ENCODE measurements at places on chromosomes 11 and 22.

- DNase-seq: peak; percentile 82
Measured at GRCh38 chr11:2420502-2421225, 20.1 kb downstream of the TSSC4 start.

- no peak for DNase-seq
Measured at GRCh38 chr11:5258543-5259262, 4.1 kb upstream of the HBG2 start.

DNA sequence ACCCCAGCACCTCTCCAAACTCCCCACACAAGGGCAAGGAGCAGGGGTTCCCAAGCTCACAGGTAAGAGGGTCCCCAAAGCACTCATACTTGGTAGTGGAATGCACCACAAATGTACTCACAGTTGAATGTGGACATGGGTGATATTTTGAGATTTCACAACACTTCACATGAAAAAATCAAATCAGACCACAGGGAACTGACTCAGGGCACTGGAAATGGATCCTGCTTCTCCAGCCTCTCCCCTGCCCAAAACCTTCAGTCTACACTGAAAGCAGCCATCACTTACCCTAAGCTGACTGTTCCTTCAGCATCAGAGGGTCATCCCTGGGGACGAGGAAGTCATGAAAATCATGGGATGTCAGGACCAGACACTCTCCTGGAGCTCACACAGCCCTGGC is 40.2 kb downstream of the SCGB1A1 start:
- no peak for DNase-seq

- DNase-seq: no peak
Measured at GRCh38 chr11:45726493-45727054, 61.2 kb upstream of the CHST1 start.

- no peak for DNase-seq
Measured at GRCh38 chr11:126414615-126415014, 59.1 kb downstream of the ST3GAL4 start.

- DNase-seq: no peak
Measured at GRCh38 chr11:35879361-35879760, 64.5 kb upstream of the LDLRAD3 start.

GRCh38 chr11:34161812-34162492 is 56.5 kb downstream of the NAT10 start:
- DNase-seq: no peak

DNA sequence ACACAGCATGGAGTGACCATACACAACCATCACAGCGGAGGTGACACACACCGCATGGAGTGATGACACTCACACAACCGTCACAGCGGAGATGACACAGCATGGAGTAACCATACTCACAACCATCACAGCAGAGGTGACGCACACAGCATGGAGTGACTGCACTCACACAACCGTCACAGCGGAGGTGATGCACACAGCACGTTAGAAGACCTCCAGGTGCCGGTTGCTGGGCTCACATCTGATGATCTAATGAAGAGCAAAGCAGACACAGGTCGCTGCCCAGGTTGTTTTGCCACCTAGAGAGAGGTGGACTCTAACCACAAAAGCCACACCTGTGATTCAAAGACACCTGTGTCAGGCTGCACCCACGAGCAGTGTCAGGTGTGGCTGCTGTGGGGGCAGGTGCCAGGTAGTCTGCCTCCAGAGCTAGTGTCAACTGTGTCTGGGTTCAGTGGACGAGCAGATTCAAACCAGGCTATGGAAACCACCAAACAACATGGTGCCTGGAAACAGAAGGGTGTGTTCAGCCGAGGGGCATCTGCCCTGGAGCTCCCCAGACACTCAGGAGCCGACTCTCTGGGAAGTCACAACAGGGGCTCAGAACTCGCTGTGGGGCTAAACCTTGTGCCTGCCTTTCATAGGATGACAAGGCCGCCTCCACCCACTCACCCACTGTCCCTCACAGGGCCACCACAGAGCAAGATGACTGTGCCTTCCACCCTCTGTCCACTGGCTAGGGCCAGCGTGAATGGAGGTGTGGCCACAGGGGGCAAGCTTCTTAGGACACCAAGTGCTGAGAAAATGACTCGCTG is 608.2 kb downstream of the TBC1D22A start:
- no peak for DNase-seq

GRCh38 chr11:12792590-12792989 is 118.4 kb downstream of the TEAD1 start:
- DNase-seq: no peak

- no peak for DNase-seq
Measured at GRCh38 chr22:20469110-20469868, 26.3 kb downstream of the KLHL22 start.

DNA sequence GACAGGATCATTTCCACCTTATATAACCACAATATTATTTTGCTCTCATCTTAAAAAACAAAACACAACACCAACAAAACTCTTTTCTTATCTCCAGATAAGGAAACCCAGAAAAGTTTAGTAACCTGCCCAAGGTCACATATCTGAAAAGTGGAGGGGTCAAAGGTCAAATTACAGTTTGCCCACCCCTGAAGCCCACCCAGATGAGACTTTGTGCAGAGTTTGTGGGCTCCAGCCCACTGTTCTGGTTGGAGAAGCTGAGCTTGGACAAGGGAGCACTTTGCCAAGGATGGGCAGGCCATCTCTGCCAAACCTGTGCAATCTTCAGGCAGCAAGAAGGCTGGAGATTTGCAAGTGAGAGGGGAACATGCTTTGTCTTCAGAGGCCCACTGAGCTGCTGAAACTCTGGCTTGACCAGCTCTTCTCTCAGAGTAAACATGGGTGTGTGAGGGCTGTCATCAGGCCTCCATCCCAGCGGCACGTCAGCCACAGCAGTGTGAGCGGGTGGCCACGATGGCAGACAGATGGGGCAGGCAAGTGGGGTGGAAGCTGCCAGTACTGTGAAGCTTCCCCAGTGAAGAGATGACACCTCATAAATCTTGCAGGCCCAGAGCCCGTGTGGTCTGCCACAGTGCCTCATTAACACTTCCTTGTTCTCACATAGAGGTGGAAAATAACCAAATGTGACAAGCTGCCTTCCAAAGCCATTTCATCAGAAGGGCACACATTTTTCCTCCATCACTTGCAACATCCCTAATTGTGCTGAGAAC is 111.8 kb downstream of the CCDC81 start:
- DNase-seq: peak; percentile 15

- no peak for DNase-seq
Measured at GRCh38 chr11:115660030-115660805, 156.0 kb upstream of the CADM1 start.

DNA sequence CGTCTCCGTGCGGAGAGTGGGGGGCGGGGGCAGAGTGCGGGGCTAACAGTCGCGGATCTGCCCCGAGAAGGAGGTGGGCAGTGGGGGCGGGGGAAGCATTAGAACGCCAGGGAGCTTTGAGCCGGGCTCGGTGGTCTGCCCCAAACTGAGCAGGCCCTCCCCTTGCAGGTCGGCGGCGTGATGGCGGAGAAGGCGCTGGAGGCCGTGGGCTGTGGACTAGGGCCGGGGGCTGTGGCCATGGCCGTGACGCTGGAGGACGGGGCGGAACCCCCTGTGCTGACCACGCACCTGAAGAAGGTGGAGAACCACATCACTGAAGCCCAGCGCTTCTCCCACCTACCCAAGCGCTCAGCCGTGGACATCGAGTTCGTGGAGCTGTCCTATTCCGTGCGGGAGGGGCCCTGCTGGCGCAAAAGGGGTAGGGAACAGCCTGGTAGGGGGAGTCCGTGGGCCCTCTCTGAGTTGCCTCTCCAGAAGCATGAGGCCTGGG is 979 bp downstream of the ABCG4 start:
- no peak for DNase-seq
